ENCODE measurements at places on chromosomes 5 and 9.

DNA sequence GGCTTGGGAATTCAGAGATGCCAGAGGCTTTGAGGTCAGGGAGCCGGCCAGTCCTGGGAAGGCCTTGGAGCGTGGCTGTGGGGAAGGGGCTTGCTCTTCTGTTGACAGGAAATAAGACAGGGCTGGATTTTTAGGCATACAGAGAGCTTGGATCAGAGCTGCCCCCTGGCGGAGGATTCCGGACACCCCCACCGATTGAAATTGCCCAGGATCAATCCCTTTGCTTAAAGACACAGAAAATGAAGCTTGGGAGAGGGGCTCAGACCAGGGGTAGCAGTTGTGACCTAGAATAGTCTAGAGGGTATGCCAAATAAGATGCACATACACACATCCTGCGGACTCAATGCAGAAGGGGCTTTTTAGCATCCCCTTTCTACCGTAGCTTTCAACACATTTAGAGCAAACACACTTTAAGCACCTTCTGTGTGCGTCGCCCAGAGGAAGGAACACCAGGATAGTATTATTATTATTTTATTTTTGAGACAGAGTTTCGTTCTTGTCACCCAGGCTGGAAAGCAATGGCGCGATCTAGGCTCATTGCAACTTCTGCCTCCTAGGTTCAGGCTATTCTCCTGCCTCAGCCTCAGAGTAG is 1.7 kb upstream of the NTMT1 start:
- DNase-seq: no peak

DNA sequence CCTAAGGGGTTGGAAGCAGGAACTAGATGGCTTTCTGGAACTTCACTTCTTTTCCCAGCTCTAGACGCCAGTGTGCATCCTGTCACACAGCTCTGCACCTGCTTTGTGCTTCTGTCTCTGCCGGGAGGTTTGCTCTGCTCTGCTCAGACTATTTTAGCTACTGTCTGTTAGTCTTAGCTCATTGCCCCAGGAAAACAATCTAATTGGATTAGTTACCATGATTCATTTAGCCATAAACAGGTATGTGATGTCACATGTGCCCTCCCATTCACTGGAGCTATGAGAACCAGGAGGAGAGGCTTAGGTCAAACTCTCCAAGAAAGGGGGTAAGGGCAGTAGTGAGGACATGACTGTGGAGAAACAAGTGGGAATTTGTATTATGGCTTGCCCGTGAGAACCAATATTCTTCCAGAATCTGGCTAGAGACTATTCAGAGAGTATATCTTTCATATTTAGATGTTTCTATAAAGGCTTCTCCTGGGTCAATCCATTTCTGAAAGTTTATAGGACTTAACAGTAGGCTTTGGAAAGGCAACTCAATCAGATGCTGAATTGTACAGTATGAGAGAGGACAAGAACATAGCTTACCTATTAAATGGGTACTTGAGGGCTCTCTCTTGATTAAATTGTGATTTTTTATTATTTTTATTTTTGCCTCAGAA is 22.4 kb upstream of the NREP start:
- DNase-seq: no peak

DNA sequence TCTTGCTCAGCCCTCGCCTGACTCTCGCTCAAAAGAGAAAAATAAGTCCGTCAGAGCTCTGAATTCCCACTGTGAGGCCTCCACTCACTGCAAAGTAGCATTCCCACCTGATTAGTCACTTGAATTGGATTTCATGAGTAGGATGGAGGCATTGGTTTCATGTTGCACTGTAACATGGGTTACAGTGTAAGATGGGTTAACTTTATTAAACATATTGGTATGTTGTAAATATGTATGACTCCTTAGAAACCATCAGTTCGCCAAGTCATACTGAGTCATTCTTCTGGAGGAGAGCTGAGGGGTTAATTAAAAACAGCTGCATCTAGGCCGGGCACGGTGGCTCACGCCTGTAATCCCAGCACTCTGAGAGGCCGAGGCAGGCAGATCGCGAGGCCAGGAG is 93.8 kb upstream of the BNC2 start:
- DNase-seq: no peak

DNA sequence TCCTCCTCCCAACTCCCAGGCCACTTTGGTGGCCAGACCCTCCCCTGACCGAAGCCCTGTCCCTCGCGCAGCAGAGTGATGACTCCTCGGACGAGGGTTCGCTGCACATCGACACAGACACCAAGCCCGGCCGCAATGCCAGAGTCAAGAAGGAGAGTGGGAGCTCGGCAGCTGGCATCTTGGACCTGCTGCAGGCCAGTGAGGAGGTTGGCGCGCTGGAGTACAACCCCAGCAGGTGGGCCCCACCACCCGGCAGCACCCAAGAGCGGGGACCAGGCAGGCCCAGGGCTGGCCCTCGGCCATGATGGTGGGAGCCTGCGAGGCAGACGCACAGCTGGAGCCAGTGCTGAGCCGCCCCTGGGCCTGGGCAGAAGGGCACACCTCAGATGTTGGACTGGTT is 90.6 kb downstream of the PHF2 start:
- no peak for DNase-seq

DNA sequence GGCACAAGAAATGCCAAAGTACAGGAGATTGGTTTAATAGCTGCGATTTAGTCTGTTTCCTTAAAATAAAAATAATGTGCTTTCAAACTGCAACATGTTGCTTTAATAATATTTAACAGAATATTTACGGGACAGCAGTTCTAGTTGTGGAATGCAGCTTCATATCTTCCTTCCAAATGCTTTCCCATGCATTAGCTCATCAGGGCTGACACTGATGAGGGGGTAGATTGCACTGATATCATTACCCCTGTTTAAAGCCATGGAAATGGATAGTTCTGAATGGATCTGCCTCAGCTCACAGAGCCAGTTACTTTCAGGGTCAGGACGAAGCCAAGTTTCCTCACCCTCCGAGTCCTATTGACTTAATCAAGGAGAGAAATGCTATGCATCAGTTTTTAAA is 93.2 kb upstream of the OSMR start:
- DNase-seq: no peak

DNA sequence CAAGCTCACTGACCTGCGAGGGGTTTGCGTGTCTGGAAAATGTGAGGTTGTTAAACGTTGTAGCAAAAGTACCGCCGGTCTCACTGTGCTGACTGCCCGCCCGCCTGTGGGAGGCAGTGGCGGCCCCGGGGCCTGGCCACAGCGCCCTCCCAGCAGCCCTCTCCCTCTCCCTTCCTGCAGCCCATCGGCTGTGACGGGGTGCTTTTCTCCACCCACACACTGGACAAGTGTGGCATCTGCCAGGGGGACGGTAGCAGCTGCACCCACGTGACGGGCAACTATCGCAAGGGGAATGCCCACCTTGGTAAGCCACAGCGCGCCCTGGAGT is 6.2 kb downstream of the ADAMTSL2 start:
- DNase-seq: no peak

DNA sequence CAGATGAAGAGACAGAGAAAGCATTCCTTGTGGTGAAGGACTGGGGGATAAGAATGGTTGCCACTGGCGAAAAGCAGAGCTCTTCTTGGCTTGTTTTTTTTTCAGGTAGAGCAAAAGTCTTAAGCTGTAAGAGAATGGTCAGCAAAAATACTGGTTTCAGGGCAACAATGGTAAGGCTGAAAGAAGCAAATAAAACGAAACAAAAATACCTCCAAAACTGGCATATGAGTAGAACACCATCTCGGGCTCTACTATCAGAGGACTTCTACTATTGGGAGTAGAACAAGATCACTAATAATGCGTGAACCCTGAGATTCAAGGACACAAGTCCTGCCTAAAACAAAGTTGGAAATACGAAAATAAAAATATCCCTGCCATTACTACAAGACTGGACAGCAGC is 1823.2 kb upstream of the CDH6 start:
- no peak for DNase-seq

GRCh38 chr9:87180361-87180760 is 233.1 kb upstream of the GAS1 start:
- DNase-seq: no peak

- DNase-seq: no peak
These were observed 38.2 kb downstream of the FBXW2 start for GRCh38 chr9:120755044-120755443.

DNA sequence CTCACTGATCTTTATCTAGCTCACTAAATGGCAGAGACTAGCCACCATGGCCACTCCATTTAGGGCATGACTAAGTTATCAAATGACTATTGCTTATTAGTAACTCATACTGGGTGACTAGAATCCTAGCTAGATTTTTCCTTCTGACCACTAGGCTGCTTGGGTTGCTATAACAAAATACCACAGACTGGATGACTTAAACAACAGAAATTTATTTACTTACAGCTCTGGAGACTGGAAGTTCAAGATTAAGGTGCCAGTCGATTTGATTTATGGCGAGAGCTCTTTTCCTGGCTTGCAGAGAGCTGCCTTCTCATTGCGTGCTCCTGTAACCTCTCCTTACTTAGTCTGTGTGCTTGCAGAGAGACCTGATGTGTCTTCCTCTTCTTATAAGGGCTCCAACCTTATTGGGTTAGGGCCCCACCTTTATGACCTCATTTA is 55.0 kb upstream of the APC start:
- DNase-seq: no peak

DNA sequence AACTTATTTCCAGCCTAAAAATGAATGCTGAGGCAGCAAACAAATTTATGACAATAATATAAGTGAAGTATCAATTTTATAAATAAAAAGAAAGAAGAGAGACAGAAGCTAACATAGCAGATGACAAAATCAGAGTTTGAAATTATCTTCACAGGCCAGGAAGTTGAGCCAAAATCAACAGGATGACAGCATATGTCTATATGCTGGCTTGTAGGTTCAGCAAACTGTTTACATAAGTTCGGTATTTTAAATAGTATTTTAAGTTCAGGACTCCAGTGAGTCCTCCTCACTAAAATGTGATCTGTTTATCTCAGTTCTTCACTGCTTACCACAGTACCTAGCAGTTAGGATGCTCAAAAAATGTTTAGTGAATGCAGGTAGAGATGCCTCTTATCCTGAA is 359.6 kb upstream of the SMC2 start:
- DNase-seq: no peak

GRCh38 chr5:83204651-83205050 is 127.3 kb downstream of the XRCC4 start:
- no peak for DNase-seq

- DNase-seq: no peak
These were observed 99.3 kb downstream of the KCNIP1 start for GRCh38 chr5:170603109-170603508.

DNA sequence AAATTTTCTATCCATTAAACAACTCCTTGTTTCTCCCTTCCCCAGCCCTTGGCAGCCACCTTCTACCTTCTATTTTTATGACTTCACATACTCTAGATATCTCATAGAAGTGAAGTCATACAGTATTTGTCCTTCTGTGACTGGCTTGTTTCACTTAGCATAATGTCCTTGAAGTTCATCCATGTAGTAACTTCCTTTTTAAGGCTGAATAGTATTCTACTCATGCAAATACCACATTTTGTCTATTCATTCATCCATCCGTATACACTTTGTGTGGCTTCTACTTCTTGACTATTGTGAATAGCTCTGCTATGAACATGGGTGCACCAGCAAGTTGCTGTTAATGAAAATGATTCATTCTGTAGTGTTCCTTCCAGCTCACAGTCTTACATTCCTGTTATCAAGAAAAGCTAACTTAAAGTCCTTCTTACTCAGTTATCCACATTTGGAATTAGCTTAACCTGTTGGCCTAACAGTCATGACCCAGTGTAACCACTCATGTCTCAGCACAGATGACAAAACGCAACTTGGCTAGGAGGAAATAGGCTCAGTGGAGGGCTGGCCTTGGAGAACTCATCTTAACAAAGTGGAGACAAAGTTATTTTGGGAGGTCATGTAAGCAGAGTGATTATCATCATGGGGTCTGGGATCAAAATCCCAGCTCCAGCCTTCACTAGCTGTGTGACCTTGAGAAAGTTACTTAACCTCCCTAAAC is 129.7 kb upstream of the MAP3K1 start:
- no peak for DNase-seq

DNA sequence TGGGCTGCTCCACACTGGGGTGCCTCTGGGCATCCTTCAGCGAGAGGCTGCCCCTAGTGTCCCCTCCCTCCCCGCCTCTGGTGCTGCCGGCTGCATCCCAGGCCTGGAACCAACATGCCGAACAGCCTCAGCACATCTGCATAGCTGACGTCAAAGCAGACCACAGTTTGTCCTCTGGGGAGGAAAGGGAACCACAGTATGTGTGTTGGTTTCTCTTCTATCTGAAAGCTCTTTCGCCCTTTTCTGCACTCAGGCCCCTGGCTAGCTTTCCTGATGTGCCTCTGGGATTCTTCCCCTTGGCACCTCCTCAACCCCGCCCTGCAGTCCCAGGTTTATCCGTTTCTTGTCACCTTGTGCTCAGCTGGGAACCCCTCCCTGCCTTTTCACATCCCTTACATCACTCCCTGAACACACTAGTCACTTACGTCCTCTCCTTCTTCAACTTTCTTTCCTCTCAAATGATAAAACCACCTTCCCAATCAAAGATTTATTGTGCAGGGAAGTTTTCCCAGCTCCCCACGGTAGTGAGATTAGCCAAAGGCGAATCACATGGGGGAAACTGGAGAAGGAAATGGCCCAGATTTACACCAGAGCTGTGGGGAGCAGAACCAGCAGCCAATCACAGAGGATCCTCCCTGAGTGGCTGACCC is 35.5 kb upstream of the B4GALT1 start:
- DNase-seq: peak; percentile 11

GRCh38 chr5:131649161-131649560 is 14.1 kb upstream of the RAPGEF6 start:
- no peak for DNase-seq

GRCh38 chr9:133638076-133638475 is 1.9 kb downstream of the DBH start:
- DNase-seq: no peak

GRCh38 chr9:113228130-113228665 is 6.9 kb downstream of the SLC31A1 start:
- no peak for DNase-seq

DNA sequence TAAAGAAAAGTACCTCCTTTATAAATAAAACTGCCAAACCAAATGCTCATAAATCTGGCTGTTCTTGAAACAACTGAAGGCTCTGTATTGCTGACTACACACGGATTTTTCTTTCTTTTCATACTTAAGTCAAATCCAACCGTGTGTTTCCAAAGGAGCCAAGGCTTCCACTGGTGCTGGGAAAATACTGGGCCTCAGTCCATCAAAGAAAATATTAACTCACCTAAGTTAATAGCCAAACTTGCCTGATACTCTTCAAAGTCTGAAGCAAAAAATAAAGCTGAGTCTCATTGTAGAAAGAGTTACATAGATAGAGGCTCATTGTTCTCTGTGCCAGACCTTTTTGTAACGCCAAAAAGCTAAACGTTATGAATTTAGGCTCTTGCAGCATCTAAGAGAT is 350.4 kb upstream of the CDH9 start:
- no peak for DNase-seq

- DNase-seq: no peak
These were observed 136.9 kb upstream of the PRR16 start for GRCh38 chr5:120327180-120327579.

GRCh38 chr5:172683645-172684471 is 42.8 kb downstream of the NEURL1B start:
- DNase-seq: no peak

GRCh38 chr5:6228257-6229250 is 149.8 kb downstream of the MED10 start:
- no peak for DNase-seq

DNA sequence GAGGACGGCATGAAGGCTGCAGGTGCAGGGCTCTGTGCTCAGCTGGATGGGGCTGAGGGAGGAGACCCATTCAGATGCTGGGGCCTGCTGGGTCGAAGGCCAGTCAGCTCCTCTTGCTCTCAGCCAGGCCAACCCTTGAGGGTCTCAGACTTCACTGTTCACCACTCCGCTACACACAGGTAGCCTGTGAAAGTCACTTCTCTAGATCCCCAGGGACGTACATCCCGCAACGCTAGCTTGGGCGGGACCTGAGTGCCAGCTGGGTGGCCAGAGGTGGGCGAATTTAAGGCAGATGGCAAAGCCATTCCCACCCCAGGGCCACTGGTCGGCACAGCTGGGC is 42.2 kb upstream of the FCN1 start:
- DNase-seq: no peak
